Coronary artery (tissue), 2 donors: ENCODE measurements at places on chromosomes 6 and 20.

DNA sequence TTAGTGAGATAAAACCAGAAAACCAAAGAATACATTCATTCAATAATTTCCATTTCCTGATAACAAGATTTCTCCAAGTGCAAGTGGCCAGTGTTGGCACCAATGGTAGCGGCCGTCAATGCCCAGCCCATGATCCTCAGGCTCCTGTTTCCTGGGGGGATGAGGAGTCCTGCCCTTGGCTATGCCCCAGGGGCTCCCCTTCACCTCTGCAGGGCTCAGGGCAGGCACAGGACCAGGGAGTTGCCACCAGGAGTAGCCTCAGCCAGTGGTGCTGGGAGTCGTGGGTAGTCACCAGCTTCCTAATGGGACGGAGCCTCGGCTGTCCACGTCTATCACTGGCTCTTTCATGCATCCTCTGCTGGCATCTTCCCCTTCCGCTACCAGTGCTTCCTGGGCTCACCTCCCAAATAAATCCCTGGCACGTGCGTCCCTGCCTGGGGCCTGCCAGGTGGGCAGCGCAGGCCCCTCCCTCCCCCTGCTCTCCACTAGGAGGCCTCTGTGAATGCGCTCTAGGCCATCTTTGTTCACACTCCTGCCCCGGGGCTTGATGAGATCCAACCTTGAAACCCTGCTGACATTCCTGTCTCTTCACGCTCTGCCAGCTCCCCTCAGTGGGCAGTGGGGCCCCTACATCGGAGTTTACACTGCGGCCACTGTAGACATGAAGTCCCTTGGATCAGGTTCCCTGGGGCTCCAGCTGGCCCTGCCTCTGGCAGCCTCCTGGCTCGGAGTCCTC lies 215.7 kb downstream of the SYNDIG1 start:
- DNase-seq, result no peak

- no peak for DNase-seq
Measured at GRCh38 chr6:91476000-91476399, 889.1 kb upstream of the MAP3K7 start.

DNA sequence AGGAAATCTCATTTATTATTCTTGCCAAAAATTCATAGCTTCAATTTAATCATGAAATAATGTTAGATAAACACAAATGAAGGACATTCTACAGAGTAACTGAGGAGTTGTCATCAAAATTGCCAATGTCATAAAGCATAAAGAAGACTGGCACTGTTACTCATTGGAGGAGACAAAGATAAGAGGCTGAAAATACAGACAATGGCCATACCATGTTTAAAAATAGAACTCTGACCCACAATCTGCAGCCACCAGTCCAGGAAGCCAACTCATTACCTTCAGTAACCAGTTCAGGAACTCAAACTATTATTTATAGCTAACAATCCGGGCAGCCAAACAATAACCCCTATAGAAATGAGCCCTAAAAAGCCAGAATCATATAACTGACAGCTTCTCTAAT lies 795.6 kb downstream of the TENT5A start:
- DNase-seq, result no peak

DNA sequence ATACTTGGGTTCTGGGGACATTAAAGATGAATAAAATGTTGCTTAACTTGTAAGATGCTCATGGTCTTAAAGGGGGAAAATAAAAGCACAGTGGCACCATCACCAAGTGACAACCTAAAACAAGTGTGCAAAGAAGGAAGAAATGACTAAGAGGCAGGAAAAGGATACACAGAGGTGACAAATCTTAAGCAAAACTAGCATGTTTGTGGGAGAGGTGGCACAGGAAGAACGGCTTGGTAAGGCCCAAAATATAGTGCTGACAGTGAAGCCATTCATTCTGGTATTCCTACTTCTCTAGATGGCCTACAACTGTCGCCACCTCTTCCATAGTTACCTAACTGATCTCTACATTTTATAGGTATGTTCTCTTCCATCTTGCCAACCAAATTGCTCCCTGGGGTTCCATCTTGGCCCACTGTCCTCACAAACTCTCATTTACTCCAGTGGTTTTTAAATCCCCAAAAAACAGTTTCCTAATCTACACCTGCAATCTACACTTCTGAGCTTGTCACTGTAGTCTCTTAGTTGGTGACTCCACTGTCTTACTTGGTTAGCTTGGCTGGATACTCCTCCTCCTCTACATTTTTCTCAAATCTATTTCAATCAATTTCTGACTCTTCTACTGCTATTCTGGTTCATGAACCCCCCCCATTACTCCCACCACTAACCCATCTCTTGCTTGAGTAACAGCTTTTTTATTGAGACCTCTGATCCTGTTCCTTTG lies 33.5 kb downstream of the FAM8A1 start:
- DNase-seq, result no peak

GRCh38 chr6:110882824-110883554 lies 8.4 kb downstream of the AMD1 start:
- DNase-seq, result no peak

DNA sequence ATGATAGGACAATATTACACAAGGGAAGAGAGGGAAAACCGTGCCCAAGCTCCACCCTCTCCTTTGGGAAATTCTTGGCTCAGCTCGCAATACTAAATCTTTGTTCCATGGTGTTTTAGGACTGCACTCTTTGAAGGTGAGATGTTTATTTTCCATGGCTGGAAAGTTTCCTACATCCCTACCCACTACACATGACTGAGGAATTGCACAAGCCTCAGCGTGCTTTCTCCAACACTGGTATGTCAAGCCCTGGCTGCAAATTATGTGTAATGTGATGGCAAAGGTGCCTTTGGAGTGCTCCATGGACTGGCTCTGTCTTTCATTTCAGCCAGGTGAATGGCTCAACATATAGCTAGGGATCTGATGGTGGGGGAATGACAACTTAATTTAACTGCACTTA lies 134.3 kb downstream of the ISM1 start:
- DNase-seq, result no peak
